AG08395 (cell line): ENCODE measurements at places on chromosomes 7 and 10.

- no peak for DNase-seq
These were observed 59.9 kb upstream of the DNAJB12 start for GRCh38 chr10:72414642-72415041.

- DNase-seq, result peak; percentile 53
These were observed 5.6 kb downstream of the AVL9 start for GRCh38 chr7:32500922-32501341.

- DNase-seq, result peak; percentile 9
These were observed 22.6 kb downstream of the PNPLA8 start for GRCh38 chr7:108503112-108504026.

GRCh38 chr7:84914598-84914997 is 272.3 kb downstream of the SEMA3D start:
- DNase-seq, result no peak

- peak; percentile 73 for DNase-seq
These were observed 124.4 kb downstream of the AMPH start for GRCh38 chr7:38506756-38507155.
